ENCODE measurements at places on chromosomes 5 and 9. TPM values are rescaled to one million over a fixed set of nuclear protein-coding genes. Genes with fewer than 3 reads are reported as not detected.

STPG3 gene
- not detected for total RNA-seq

PTGDS gene
- total RNA-seq = 0.24 TPM

DNA sequence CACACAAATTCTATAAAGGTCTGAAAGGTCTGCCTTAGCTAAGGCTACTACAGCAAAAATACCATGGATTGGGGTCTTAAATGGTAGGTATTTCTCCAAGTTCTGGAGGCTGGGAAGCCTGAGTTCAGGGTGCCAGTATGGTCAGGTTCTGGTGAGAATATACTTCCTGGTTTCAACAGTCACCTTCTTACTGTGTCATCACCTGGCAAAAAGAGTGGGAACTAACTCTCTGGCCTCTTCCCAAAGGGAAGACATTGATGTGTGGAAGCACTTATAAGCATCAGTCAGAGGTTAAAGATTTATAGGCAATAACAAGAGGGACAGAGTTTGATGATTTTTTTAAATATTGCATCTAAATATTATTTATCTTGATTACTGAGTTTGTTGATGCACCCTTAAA lies 53.0 kb downstream of the ZNF622 start:
- no peak for DNase-seq

GRIN1 gene
- not detected for total RNA-seq

- peak; percentile 93 for DNase-seq
These were observed 236.5 kb downstream of the DMRTA1 start for GRCh38 chr9:22682961-22683699.

DNA sequence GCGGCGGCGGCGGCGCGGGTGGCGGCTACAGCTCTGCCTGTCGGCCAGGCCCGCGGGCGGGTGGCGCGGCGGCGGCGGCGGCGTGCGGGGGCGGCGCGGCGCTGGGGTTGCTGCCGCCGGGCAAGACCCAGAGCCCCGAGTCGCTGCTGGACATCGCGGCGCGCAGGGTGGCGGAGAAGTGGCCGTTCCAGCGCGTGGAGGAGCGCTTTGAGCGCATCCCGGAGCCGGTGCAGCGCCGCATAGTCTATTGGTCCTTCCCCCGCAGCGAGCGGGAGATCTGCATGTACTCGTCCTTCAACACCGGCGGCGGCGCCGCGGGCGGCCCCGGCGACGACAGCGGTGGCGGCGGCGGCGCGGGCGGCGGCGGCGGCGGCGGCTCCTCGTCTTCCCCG lies 296 bp downstream of the ZSWIM6 start:
- DNase-seq = peak; percentile 27

DNA sequence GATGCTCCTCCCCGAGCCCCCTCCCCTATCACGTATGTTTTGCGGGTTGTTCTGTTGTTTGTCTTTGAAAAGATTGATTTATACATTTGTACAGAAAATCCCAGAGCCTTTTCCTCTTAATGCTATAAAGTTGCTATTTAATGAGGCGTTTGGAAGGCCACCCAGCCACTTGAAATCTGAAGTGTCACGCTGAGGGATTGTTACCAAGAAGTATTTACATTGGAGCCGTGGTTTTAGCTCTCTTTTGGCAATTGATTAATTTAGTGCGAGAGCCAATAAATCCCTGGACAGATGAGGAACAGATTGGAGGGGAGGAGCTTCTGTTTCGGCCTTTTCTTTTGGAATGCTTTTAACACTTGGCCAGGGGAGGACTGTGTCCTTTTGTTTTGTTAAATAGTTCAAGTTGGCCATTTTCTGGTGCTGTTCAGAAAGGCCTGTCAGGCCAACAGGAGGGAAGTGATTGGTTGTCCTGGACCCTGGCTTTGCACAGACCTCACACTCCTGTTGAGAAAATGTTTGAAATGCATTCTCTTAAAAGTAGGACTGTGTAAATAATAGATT lies 250.2 kb downstream of the PDZD2 start:
- no peak for DNase-seq

MSMP gene
- not detected for total RNA-seq

GRCh38 chr9:73437758-73438157 lies 286.1 kb downstream of the ANXA1 start:
- DNase-seq = peak; percentile 48

SLC25A51 gene
- 47.2 TPM for total RNA-seq

- DNase-seq = no peak
These were observed 1163.0 kb downstream of the TAF11L14 start for GRCh38 chr5:18797222-18797621.

GRCh38 chr5:175821790-175822211 lies 49.6 kb upstream of the CPLX2 start:
- peak; percentile 65 for DNase-seq

GRCh38 chr5:66742083-66742895 lies 146.1 kb downstream of the MAST4 start:
- peak; percentile 20 for DNase-seq

Data from RPMI7951 (cell line).